ENCODE measurements at places on chromosomes 7 and 10.

DNA sequence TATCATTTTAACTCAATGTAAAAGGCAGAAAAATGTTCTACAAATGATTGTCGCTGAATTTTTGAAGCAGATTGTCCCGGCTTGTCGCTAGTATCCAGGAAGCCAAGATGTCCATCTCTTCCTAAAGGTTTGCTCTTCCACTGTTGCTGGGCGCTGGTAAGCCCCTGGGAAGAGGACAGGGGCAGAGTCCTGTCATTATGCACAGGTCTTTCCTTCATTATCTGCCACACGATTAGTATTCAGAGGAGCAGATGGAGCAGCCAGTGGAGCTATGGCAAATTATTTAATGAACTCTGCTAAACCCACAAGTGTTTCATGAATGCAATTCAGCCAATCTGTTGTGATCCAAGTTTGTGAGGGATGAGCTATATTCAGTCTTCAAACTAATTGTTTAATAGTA is 499.1 kb upstream of the NRP1 start:
- DNase-seq: no peak

- no peak for DNase-seq
Observed at GRCh38 chr7:20268824-20269223, 51.6 kb upstream of the MACC1 start.

- no peak for DNase-seq
Observed at GRCh38 chr10:74032900-74033655, 35.2 kb downstream of the VCL start.

GRCh38 chr10:3647074-3647473 is 137.9 kb downstream of the KLF6 start:
- DNase-seq: no peak

DNA sequence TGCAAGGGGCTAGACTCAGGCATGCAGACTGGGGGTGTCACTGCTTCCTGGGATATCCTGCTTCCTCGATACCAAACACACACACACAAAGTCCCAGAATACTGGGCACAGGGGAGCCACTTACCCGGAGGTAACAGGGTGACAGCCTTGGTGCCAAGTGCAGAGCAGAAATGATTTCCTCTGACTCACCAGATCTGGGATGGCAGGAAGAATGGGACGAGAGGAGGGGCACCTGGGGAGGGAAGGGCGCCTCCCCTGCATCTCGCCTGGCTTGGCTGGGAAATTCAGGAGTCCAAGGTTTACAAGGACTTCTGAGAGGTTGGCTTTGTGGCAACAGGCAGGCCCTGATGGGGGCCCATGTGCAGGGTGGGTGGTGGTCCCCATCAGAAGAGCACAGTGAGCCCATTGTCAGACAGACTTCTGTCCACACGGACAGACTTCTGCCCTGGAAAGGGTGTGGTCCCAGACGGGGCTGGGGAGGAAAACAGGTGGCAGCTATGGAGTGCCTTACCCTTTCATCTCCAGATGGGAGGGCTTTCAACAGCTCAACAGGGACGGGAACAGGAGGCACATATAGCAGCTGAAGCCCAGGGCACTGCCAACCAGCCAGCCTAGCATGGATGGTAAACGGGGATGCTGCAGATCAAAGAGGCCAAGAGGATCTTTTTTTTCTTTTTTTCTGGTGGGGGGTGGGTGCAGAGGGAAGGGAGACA is 9.7 kb upstream of the CCL24 start:
- no peak for DNase-seq

GRCh38 chr7:34160261-34160752 is 255.0 kb downstream of the BMPER start:
- no peak for DNase-seq

- DNase-seq: no peak
Observed at GRCh38 chr10:25175527-25176420, 973 bp downstream of the GPR158 start.

DNA sequence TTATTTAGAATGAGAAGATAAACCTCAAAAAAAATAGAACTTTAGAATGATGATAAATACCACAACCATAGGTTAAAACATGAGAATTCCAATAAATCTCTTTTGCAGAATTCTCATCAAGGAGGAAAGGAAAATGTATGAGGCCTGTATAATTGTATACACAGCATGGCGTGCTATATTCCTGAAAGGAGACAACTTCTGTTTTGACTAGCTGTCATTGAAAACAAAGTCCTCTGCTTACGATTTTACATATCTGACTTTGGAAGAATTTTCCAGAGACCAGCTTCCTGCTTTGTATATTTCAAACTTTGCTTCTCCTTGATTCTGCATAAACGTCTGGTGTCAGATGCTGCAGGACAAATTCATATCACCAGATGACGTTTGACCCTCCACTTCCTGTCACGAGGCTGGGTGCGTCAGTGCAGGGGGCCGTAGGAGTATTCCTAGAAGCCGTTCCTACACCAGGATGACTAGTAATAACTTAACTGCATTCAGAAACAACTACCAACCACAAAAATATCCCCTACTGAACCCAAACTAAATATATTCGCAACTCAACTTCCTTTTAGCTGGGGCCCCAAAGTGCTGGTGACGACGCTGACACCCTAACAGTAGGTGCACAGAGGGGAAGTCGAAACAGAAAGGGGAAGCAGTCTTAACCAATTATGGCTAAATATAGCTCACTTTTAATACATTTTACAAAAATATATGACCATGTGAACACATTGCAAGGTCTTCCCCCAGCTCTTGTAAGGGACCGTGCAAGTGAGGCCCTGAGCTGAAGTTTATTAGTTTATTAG is 178.6 kb upstream of the INHBA start:
- no peak for DNase-seq

- no peak for DNase-seq
Observed at GRCh38 chr7:120462991-120463390, 190.0 kb downstream of the KCND2 start.

DNA sequence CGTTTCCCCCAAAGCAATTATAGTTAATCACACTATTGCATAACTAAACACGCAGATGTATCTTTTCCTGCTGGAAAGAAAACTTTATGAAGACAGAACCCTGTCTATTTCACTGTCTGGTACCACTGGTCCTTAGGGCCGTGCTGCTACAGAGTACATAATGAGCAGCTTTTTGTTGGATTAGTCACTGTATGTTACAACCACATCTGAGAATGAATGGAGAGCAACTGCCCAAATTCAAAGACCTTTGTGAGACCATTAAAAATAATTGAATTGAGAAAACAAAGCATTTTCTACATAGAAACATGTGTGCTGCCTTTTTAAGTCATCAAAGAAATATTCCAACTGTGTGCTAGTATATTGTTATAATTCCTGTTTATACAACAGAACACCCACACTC is 111.3 kb upstream of the SORCS1 start:
- no peak for DNase-seq

GRCh38 chr7:105675934-105676371 is 94.7 kb upstream of the EFCAB10 start:
- DNase-seq: peak; percentile 93

DNA sequence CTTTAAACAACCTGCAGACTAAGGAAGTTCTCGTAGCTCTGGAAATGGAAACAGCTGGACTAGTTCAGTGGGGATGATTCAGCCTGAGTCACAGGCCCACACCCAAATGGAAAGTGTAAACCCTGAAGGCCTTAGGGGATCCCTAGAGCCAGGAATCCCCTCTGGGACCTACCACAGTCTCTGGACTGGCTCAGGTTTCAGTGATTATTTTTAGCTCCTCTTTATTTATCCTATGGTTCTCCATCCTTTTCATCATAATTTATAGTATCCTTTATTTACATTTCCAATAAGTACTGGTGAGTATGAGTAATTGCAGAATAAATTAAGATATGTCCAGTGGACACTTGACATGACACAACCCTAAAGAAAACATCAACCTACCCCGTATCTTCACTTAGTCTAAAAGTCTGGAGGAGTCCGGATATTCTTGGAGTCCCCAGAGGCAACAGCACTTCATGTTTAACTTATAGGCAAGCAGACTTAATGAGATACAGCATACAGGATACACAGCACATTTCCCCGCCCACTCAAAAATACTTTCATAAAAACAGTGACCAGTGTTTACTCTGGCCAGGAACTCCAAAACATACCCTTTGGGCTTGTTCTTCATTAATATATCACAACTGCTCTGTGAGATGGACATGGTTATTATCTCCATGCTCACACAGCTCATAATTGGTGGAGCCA is 28.4 kb upstream of the SEMA3E start:
- no peak for DNase-seq

DNA sequence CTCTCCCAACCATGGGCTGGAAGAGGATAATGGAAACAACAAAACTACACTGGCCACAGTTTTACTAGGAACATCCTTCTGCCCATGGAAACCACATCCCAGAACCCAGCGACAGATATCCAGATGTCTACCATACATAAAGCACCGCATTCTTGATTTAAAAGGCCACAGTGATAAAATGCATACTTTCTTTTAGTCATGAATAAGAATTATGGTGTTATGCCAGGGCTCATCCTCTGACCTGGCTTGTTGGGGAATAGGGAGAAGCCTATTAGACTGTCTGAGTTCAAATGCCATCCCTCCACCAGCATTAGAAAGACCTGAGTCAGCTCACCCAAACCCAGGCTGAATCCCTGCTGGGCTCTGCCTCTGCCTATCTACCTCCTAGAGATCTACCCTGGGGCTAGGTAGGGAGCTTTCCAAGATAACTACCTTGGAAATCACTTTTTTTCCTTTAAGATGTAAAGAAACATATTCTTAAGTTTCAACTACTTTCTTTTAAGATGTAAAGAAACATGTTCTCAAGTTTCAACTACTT is 5.2 kb downstream of the ABCA13 start:
- no peak for DNase-seq

GRCh38 chr10:58791137-58791536 is 278.5 kb downstream of the BICC1 start:
- no peak for DNase-seq

GRCh38 chr7:44215531-44215930 is 14.8 kb downstream of the YKT6 start:
- DNase-seq: no peak

DNA sequence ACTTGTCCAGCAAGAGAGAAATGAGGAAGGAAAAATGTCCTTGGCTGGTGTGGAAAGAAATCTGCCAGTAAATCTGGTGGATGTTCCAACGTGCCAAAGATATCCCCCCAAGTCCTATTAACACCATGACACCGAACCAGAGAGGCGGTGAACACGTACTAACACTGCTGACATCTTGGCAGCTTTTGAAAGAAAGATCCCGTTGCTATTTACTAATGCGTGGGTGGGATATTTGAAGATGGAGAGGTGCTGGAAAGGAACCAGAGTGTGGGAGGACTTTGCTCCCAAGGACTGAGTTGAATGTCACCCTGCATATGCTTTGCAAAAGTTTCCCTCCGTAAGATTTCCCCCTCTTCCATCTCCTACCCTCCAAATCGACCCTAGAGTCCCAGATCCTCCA is 7.9 kb downstream of the CCDC3 start:
- no peak for DNase-seq

DNA sequence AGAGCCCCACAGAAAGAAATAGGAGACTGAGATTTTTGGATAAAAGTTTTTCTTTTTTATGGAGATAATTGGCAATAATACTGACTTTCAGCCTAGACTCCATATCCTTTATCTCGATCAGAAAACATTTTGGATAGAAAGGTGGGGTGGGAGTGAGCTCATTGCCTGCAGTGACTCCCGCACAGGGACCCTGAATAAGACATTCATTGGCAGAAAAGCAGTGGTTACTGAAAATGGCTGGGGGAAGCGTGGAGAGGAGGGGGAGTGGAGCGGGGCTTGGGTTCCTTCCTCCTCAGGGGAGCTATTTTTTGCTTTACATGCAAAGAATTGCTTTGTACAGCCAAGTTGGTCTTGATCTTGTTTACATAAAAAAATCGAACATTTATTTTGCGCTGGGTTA is 90.4 kb upstream of the BMPER start:
- no peak for DNase-seq

- no peak for DNase-seq
Observed at GRCh38 chr7:123757095-123757494, 8.3 kb upstream of the WASL start.

DNA sequence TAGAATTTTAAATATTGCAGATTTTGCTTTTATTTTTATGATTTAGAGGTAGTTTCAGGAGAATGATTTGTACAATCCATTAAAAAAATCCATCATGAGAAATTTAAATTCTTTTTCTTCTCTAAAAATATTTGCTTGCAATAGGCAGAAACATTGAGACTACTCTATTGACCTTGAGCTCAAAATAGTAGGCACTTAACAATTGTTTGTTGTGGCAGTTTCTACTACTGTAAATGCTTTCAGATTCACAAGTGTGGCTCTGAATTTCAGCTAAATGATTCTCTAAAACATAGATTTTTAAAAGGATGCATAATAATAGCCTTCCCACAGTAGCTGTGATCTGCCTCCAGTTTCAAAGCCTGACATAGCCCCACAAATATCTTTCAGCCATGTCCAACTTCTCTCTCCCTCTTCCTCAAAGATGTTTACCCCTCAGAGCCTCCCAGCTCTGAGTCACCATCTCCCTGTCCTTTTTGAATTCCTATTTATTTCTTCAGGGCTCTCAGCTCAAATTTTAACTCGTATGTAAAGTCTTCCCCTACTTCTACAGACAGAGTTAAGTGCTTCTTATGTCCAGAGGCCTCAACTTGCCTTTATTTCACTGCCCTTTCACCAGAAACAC is 160.5 kb downstream of the AOAH start:
- DNase-seq: no peak

GRCh38 chr10:69807122-69807521 is 5.4 kb downstream of the COL13A1 start:
- DNase-seq: no peak

GRCh38 chr7:106817098-106817497 is 48.0 kb upstream of the PIK3CG start:
- DNase-seq: no peak
